ENCODE measurements at places on chromosomes 16 and 17. TPM values are rescaled to one million over a fixed set of nuclear protein-coding genes. Genes with fewer than 3 reads are reported as not detected.

DNA sequence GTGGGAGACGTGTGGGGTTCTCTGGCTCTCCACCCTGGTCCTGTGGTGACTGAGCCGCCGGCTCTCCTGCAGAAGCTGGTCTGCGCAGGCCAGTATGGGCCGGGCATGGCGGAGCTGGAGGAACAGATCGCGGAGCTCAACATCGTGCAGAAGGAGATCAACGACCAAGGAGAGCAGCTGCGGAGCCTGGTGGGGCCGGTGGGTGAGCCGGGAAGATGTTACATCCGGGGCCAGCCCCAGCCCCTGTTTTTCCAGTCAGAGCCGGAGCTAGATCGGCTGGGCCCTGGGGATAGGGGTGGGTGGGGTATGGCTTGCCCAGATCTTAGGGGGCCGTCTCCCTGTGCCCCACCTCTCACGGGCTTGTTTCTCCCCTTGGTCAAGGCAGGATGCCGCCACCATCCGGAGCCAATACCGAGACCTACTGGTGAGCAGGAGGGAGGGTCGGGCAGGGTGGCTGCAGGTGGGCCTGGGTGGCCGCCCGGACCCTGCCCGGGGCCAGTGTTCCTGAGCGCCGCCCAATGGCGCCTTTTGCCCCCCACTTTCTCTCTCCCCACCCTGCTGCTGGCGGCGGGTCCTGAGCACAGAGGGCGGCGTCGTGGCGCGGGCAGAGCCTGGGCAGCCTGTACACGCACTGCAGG lies 5.0 kb downstream of the EVPLL start:
- DNase-seq: no peak

DNA sequence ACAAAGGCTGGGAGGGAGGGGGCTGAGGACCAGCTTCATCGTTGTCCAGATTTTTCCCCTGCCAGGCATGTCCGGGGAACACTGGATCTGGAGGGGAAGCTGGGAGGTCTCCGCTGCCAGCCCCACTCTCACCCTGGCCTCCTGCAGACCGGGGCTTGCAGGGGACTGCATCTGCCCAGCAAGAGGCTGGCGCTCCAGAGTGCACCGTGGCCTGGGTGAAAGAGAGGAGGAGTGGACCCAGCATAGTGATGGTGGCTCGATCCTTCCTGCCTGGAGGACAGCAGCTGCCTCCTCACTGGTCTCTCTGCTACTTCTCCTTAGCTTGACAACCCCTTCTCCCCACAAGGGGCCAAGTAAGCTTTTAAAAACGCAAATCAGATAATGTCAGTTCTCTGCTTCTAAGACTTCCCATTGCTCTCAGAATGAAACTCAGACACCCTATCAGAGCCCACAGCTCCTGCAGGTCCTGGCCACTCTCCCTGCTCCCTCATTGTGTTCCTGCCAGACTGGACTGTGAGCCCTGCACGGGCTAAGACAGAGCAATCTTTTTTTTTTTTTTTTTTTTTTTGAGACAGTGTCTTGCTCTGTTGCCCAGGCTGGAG lies 15.0 kb downstream of the CPNE2 start:
- DNase-seq: no peak

DNA sequence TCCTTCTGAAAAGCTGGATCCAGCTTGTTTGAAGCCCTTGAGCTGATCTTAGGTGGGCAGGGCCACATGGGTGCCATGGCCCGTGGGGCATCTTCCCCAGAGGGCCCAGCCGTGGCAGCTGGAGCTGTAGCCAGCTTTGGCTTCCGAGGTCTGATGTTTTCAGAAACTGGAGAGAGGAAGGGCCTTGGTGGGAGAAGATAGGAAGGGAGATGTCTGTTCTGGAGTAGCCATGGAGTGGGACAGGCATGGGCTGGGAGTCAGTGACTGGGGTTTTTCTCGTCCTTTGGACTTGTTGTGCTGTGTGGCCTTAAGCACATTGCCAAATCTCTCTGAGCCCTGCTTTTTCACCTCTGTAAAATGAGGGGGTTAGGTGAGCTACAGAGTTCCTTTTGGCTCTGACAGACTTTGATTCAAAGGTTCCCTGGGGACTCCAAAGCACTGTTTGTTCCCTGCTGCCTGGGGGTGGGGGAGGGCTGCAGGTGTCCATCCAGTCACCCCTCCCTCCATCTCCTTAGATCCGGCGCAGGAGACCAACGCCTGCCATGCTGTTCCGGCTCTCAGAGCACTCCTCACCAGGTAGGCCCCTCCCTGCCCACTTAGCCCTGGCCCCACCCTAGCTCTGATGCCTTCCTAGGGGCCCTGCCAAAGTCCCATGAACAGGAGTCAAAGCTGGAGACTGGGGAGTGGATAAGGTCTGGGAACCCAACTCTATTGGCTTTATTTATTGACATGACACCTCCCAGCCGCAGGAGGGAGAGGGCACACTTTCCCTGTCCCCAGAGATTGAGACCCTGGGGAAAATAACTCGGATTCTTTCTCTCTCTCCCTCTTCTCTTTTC lies 2.1 kb downstream of the PPP1R1B start:
- no peak for DNase-seq

GRCh38 chr17:15048933-15049794 lies 216.0 kb downstream of the PMP22 start:
- DNase-seq: no peak

DNA sequence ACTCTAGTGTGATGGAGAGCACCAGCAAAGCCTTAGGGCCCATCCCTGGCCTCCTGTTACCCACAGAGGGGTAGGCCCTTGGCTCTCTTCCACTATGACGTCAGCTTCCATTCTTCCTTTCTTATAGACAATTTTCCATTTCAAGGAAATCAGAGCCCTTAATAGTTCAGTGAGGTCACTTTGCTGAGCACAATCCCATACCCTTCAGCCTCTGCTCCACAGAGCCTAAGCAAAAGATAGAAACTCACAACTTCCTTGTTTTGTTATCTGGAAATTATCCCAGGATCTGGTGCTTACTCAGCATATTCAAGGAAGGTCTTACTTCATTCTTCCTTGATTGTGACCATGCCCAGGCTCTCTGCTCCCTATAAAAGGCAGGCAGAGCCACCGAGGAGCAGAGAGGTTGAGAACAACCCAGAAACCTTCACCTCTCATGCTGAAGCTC lies at the start of gene CCL8:
TSS of gene CCL8 (plus strand) at position 397 of the 445 bp plus-strand sequence. CDS start 67 bp downstream, outside the sequence.
- DNase-seq: no peak

FOXL1 gene
- 8.1 TPM for total RNA-seq

CMTM1 gene
- total RNA-seq: 0.92 TPM

EVPLL gene
- 1.1 TPM for total RNA-seq

All from PC-3 (cell line).